Choroid plexus epithelial cell (primary cell): ENCODE measurements at places on chromosomes 6 and 20.

- peak; percentile 59 for DNase-seq
Observed at GRCh38 chr6:157143171-157143889, 180.0 kb downstream of the TMEM242 start.

- no peak for DNase-seq
Observed at GRCh38 chr20:21398109-21399004, 1.0 kb upstream of the NKX2-4 start.

DNA sequence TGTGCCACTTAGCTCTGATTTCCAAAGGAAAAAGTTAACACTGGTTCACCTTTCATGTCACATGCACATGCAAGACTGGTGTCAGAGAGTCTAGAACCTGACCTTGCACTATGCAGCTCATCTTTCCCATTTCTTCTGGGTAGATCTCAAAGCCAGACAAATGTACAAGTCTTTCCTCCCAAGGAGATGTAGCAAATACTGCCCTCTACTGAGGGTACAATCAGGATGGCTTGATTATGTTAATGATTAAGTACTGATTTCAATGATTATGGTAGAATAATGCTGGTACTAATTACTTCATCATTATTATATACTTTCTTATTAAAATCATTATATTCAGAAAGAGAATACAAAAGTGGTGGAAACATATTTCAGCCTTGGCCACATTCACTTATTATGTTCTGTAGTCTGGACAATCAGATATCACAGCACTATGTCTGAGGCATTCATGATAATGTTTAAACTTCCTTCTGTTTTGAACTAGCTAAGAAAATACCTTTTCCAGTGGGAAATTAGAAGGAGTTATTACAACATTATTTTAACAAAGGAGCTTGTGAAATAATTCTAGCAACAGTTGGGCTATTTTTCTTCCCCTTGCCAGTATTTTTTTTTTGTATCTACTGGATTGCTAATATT lies 68.5 kb upstream of the FOXO3 start:
- DNase-seq, result peak; percentile 82

DNA sequence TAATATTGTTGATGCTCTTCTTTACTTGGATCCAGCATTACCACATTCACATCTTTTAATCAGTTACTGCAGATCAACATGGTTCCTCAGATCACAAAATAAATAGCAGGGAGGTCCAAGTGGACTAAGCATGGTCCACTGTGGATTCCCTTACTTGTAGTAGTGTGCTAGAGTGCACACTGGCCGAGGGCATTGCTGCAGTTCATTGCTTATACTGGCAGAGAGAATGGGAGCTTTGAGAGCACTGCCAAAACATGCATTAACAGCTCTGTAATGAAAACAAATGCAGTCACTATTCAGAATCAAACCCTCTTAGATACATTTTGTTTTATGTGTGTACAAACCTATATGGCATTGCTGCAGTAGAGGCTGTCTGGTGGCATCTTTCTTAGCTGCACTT lies 471.5 kb downstream of the CD109 start:
- no peak for DNase-seq

GRCh38 chr20:21575167-21575566 lies 61.3 kb upstream of the NKX2-2 start:
- DNase-seq, result no peak

DNA sequence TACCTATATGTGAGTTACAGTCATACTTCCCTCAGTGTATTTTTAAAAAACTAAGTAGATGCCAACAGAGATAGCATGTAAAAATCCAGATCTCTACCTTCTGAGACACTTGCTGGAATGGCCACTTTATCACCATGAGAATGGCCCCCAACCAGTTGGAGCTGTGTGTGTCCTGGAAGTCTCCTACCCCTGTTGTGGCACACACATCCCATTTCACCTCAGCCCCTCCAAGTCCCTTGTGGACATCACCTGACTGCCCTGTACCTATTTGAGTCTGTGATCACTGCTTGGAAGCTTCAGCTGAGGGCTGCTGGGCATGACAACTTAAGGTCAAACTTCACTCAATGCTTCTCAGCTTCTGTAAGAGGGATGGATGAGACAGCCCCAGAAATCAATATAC lies 24.1 kb downstream of the MOCS1 start:
- DNase-seq, result no peak

GRCh38 chr6:111688331-111688730 lies 82.7 kb upstream of the TRAF3IP2 start:
- no peak for DNase-seq

DNA sequence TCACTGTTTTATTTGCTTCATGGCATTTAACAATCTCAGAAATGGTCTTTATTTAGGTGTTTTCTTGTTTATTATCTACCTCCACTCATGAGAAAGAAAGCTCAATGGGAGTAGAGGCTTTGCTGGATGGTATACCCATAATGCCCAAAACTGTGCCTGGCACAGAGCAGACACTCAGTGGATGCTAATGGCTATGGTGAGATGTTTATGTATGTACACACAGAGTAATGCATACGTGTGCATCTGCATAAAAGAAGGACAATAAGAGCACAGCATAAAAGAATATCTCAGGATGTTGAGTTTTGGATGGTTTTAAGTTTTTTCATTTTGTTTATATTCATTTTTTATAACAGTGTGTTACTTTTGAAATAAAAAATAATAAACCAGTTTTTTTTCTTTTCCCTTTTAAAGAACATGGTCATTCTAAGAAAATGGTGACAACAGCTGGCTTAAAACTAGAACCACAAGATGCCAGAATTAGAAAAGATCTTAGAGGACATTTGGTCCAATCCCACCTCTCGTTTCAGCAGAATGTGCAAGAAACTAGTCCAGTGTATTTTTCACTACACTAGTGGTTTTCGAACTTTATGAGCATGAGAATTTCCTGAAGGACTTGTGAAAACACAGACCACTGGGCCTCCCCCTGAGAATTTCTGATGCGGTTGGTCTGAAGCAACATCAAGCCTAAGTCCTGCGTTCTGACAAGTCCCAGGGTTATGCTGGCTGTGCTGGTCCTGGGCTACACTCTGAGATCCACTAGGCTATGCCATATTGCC lies 131.9 kb downstream of the FYN start:
- DNase-seq, result no peak

DNA sequence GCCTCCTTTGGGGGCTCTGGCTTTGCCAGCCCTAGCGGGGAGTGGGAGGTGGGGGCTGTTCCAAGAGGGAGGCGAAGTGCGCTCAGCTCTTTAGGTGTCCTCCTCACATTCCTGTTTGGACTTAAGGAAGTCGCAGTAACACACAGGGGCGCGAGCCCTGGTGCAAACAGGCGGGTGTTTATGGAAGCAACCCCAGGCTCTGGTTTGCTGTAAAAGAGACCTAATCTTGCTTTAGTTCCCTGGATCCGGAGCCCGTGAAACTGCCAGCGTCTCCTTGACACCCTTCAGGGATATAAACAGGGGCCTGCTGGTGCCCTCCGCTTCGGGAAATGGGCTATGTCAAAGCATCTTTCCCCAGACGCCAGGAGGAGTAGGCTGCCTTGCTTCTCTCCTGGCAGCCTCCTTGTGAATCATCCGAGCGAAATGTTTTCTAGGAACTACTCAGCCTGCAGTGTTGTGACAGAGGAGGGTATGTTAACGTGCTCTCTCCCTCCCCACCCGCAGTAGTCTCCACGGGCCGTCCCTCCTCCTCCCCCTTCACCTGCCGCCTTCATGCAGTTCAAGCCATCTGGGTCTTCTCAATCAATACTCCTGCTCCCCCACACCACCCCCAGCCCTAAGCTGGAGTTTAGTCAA lies 168.0 kb upstream of the LRFN2 start:
- DNase-seq, result peak; percentile 34

DNA sequence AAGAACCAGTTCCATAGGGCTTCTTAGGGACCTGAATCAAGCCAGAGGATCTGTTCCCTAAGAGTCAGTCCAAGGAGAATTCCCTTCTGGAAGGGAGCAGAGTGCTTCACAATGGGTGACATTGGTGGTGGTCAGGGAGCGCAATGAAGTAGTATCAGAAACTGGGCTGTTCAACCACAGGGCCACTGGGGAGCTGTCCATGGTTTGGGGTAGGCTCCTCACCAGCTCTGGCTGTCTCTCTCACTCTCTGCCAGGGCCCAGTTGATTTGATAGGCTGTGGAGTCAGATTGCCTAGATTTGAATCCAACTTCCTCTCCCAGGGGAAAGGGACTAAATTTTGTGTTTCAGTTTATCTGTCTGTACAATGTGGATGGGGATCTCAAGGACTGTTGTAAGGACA lies 36.7 kb upstream of the CHD6 start:
- peak; percentile 37 for DNase-seq

DNA sequence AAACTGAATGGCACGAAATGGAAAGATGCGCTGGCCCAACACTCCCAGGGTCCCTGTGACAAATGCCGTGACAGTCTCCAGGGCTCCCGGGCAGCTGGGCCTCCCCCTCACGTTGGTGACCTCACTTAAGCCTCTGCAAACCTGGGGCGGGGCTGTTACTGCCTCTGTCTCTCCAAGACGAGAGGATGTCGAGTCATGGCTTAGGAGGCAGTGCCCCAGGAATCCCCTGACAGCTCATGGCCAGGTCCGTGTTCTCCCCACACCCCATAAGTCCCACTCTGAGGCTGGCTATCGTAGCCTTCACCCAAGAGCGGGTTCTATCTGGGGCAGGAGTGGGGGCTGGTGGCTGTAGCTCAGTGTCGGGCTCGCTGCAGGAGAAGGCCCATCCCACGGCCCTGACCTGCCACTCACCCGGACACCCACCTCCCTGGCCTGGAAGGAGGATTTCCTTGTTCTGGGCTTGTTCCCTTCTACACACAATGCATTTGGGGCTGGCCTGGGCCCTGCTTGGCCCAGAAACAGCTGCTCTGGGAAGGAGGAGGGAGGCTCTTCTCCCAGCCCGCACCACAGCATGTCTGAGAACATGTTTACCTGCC lies 5.6 kb upstream of the RPS21 start:
- no peak for DNase-seq

- DNase-seq, result peak; percentile 20
Observed at GRCh38 chr6:20708367-20709124, 174.3 kb downstream of the CDKAL1 start.

DNA sequence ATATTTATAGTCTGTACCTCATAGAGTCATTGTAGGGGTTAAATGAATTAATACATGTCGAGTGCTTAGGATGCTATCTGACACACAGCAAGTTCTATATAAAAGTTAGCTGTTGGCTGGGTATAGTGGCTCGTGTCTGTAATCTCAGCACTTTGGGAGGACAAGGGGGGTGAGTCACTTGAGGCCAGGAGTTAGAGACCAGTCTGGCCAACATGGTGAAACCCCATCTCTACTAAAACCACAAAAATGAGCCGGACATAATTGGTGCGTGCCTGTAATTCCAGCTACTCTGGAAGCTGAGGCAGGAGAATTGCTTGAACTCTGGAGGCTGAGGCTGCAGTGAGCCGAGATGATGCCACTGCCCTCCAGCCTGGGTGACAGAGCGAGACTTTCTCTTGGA lies 222.9 kb downstream of the UBE3D start:
- peak; percentile 67 for DNase-seq

- DNase-seq, result no peak
Observed at GRCh38 chr6:20134613-20135012, 77.7 kb downstream of the MBOAT1 start.

- peak; percentile 44 for DNase-seq
Observed at GRCh38 chr6:106609699-106610098, 19.6 kb downstream of the RTN4IP1 start.

GRCh38 chr6:32116674-32117073 lies 7.5 kb upstream of the TNXB start:
- DNase-seq, result peak; percentile 28

GRCh38 chr6:25133568-25133967 lies 145.6 kb upstream of the CARMIL1 start:
- no peak for DNase-seq

- no peak for DNase-seq
Observed at GRCh38 chr6:166613027-166613426, 14.0 kb downstream of the RPS6KA2 start.

GRCh38 chr6:108796875-108797274 lies 51.3 kb upstream of the ARMC2 start:
- no peak for DNase-seq

DNA sequence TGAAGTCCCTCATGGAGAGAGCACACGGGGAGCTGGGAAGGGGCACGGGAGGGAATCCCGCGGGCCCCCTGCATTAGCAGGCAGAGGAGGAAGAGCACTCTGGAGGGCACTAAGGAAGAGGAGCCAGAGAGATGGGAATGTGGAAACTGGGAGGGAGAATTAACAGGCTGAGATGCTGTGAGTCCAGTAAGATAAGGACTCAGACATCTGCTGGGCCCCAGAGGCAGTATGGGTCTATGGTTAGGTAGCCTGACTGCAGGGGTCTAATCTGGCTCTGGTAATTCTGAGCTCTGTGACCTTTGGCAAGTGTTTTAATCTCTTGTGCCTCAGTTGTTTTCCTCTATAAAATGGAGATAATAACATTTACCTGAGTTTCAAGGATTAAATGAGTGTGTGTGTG lies 15.7 kb upstream of the SRSF3 start:
- no peak for DNase-seq

GRCh38 chr6:158257425-158257759 lies 54.9 kb upstream of the TULP4 start:
- DNase-seq, result no peak

GRCh38 chr6:167662881-167663205 lies 163.9 kb upstream of the AFDN start:
- no peak for DNase-seq

- DNase-seq, result no peak
Observed at GRCh38 chr6:149503276-149503675, 18.5 kb upstream of the ZC3H12D start.

DNA sequence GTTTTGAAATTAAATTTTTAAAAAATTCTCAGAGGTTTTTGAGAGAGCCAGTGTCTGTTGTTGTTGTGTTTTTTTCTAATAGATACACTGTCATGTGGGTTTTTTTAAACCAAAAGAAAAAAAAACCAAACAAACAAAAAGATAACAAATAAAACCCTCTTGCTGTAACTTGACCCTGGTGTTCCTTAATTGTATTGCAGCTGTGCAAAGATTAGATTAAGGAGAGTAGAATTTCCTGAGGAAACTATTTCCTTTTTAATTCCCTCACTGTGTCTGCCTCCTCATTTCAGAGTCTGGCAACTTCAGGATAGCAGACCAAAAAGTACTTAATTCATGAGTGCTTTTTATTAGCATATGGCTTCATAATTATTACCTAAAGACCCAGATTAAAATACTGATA lies 281.9 kb downstream of the EPM2A start:
- peak; percentile 24 for DNase-seq

- peak; percentile 44 for DNase-seq
Observed at GRCh38 chr6:150967910-150968309, 102.4 kb downstream of the MTHFD1L start.

DNA sequence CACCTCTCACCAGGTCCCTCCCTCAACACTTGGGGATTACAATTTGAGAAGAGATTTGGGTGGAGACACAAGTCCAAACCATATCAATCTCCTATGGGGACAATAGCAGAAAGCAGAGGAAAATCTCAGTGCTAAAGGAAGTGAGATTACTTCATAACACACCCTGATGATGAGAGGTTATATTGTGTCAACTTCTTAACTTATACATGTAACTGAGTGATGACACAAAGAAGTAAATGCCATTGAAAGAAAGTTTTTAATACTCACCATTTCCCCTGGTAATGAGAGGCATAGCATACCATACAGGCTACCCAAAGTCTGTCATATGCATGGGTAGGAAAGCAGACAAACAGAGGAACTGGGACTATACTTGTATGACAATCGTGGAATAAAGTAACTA lies 137.2 kb downstream of the MMUT start:
- DNase-seq, result peak; percentile 22
